ENCODE measurements at places on chromosomes 13 and 19. TPM values are rescaled to one million over a fixed set of nuclear protein-coding genes. Genes with fewer than 3 reads are reported as not detected.
A peak's percentile ranks its signal among the peaks of the same experiment; 100 is the strongest.

IRGC gene
- not detected for total RNA-seq

ZNF296 gene
- 1.1 TPM for total RNA-seq

PEG3 gene
- 2.6 TPM for total RNA-seq

LIM2 gene
- total RNA-seq = not detected

LRG1 gene
- total RNA-seq = 0.21 TPM

SLC25A41 gene
- total RNA-seq = not detected

C1QTNF9B gene
- total RNA-seq = not detected

CD70 gene
- 21.4 TPM for total RNA-seq

ZFP14 gene
- 2.5 TPM for total RNA-seq

TRPM4 gene
- 16.7 TPM for total RNA-seq

GRCh38 chr13:99540530-99540929, 39.3 kb downstream of the TM9SF2 start:
- no peak for DNase-seq

- no peak for DNase-seq
Measured at GRCh38 chr19:1457031-1457739, 7.3 kb downstream of the APC2 start.

DNA sequence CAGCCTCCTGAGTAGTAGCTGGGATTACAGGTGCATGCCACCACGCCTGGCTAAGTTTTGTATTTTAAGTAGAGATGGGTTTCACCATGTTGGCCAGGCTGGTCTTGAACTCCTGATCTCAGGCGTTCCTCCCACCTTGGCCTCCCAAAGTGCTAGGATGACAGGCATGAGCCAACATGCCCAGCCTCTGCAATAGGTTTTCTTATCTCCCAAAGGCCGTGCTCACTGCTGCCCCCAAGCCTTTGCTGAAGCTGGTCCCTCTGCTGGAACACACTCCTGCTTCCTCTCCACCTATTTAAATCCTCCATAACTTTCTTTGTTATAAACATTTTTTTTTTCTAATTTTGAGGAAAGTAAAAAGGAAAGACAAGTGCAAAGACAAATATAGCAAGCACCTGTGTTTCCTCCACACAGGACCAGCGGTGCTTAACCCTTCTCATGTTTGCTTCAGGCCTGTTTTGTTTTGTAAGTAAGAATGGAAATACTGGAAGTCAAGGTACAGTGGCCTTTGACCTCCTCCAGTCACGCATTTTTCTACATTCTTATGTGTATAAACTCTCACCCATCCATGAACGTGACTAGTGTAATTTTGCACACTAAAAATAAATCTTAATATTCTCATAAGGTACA, 14.5 kb upstream of the TNFAIP8L1 start:
- DNase-seq = no peak

GRCh38 chr19:7993560-7993959, 11.9 kb downstream of the ELAVL1 start:
- DNase-seq = no peak

DNA sequence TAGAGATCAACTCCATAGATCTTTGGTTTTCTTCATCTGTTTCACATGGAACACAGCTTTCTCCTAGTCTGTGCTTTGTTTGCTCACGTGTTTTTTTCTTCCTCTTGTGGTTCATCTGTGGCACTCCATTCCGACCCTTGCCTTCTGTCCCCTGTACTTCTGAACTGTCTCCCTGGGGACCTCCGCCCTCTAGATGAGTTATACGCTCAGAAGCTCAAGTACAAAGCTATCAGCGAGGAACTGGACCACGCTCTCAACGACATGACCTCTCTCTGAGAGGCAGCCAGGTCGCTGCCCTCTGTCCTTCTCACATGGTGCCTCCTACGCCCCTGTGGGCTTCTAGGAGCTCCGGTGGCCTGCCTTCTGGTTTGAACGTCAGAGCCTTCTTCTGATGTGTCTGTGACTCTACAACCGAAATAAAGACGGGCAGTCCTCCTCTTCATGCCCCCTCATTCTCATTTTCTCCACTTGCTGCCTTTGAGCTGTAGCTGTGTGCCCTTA, 16.6 kb upstream of the RAB8A start:
- no peak for DNase-seq

DNA sequence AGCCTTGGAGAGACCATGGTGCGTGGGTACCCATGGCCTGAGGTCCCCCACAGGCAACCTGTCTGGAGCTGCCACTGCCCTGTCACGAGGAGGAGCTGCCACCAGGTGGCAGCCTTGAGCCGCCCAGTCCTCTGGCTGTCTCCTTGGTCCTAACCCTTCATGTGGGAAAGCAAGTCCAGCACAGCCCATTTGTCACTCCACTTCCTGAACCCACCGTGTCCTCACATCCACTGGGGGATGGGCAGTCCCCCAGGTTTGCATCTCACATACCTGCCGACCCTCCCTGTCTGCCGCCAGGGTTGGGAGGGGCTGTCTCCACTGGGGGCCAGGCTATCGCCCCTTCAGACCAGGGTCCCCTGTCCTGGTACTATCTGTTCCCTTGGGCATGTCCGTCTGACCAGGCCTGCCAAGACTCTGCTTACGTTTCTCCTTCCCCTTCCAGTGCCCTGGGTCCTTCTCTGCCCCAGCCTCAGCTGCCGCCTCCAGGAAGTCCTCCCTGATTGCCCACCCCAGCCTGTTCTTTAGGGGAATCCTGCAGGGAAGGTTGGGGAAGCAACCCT, 4.5 kb downstream of the FAM174C start:
- DNase-seq = no peak

DNA sequence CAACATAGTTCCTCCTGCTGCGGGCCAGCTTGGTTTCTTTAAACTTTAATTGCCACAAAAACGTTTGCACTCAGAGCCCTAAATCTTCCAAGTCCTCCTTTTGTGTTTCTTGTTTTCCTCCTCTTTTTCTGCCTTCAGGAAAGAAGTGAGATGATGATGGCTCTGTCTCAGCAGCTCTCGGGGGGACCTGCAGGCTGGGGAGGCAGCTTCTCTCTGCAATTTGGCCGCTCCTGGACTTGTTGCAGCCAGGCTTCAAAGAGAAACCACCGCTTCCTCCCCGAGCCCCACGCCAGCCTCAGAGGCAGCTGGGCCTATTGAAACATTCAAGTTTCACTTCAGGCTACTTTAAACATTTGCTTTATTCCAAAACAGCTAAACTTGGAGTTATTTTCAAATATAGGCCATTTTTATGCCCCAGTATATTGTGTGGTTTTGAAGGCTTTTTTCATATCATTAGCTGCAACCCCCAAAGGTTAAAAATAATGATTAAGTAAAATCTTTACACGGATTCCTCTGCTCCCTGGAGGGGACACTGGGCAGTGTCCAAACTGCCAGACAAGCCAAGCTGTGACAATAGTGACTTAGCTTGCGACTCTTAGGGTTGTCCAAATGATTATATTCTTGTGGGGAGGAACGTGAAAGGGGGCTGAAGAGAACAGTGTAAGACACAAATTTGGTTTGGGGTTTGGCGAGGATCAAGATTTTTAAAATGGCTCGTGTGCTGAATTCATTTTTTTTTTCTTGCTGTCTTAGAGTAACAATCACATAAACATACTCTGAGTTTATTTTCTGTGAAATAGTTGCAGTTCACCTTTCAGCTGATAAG, 330.8 kb downstream of the DLEU7 start:
- no peak for DNase-seq

GRCh38 chr13:105598529-105598928, 936.9 kb downstream of the EFNB2 start:
- peak; percentile 21 for DNase-seq

- DNase-seq = no peak
Measured at GRCh38 chr13:37416291-37417059, 182.1 kb downstream of the POSTN start.

DNA sequence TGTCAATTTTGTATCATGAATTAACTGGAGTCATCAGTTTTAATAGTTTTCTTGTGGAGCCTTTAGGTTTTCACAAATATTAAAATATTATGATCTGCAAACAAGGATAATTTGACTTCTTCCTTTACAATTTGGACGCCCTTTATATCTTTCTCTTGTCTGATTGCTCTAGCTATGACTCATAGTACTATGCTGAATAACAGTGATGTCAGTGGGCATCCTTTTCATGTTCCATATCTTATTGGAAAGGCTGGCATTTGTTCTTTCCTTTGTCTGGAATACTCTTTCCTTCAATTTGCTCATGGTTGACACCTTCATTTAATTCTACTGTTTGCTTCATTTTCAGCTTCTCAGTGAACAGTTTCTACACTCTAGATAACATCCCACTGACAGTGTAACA, 1129.3 kb downstream of the SLITRK5 start:
- no peak for DNase-seq

- DNase-seq = no peak
Measured at GRCh38 chr13:51283371-51283770, 56.1 kb upstream of the SERPINE3 start.

DNA sequence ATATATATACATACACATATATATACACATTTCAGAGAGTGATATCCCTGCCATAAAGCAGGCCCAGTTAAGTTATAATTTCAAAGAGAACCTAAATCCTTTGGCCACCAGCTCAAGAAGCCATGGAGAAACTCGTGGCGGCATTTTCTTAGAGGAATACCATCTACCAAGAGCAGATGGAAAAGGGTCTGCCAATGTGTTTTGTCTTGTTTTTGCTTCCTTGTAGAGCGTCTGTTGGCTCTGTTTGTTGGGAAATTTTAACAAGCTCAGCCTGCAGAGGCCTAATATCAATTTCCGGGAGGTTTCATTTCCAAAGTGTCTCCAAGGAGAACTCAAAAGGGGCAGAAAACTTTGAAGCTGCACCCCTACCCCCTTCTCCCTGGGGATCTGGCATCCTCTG, 140.5 kb downstream of the IER2 start:
- no peak for DNase-seq

- no peak for DNase-seq
Measured at GRCh38 chr19:42552086-42553065, 24.1 kb upstream of the CEACAM1 start.
